ENCODE measurements at places on chromosomes 2 and 18. TPM values are rescaled to one million over a fixed set of nuclear protein-coding genes. Genes with fewer than 3 reads are reported as not detected.

GRCh38 chr18:13451213-13451540 lies 232.6 kb downstream of the LDLRAD4 start:
- no peak for DNase-seq

GRCh38 chr2:181566334-181567032 lies 90.4 kb downstream of the CERKL start:
- DNase-seq = no peak

DNA sequence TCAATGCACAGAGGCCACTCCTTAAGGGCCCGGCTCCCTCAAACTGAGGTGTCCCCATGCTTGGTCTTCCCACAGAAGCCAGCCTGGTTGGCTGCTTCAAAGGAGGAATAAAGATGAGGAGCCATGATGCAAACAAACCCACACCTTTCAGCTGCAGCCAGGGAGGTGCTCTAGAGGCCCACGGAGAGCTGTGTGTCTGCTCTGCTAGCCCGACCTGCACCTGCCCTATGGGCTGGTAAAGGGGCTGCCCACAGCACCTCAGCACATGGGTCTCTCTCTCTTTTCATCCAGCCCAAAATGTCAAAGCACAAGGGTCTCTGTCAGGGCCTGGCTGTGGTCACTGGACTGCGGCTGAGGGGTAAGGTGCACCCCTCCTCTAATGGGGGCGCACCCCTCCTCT lies 132.1 kb downstream of the MSH2 start:
- DNase-seq = no peak

DNA sequence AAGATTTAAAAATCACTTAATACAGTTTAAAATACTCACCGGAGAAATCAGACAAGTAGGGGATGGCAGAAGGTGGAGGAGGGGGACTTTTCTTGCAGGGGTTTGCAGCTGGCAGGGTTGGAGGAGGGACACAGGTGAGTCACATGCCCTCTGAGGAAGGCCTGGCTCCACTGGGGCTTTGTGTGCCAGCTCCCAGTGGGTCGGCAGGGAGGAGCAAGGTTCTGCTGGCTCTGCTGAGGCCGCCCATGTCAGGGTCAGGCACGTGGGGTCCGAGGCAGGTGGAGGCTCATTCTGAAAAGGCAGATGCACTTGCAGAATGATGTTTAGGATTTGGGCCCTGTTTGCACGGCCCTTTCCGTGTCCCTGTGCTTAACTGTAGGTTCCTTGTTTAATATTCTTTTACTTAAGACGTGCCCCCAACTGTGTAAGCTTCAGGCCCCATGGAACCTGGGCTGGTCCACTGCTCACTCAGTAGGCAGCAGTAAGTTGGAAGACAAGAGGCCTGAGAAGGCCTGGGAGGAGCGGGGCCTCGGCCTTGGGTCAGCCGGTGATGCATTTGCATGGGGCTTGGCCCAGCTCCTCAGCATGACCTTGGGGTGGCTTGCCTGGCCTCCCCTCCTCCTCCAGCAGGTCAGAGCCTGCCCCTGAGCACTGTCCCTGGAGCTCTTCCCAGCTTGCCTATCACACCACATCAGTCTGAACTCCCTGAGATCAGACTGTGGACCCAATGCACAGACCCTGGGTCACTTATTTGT lies 141.0 kb downstream of the GLI2 start:
- DNase-seq = no peak

- DNase-seq = no peak
These were observed 46.0 kb upstream of the COBLL1 start for GRCh38 chr2:164887434-164888144.

GRCh38 chr2:87996570-87996969 lies 19.8 kb downstream of the RNU2-63P start:
- no peak for DNase-seq

GRCh38 chr2:174925046-174925784 lies 80.0 kb downstream of the CHN1 start:
- no peak for DNase-seq

DNA sequence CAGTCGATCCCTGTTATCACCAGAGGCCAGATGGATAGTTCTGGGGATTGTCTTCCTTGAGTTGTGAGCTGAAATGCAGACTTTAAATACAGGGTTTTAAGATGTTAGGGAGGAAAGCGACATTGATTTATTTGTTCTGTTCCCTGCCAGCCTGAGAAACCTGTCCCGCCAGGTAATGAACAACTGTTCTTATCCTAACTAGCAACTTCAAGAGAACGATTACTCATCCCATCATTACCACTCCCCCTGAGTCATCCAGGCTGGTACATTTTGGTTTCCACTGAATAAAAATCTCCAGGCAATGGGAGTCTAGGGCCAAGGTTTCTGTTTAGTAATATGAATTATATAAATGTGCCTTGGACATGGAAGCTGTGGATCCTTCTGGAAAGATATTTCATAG lies 131.2 kb downstream of the LYPD6B start:
- DNase-seq = no peak

DNA sequence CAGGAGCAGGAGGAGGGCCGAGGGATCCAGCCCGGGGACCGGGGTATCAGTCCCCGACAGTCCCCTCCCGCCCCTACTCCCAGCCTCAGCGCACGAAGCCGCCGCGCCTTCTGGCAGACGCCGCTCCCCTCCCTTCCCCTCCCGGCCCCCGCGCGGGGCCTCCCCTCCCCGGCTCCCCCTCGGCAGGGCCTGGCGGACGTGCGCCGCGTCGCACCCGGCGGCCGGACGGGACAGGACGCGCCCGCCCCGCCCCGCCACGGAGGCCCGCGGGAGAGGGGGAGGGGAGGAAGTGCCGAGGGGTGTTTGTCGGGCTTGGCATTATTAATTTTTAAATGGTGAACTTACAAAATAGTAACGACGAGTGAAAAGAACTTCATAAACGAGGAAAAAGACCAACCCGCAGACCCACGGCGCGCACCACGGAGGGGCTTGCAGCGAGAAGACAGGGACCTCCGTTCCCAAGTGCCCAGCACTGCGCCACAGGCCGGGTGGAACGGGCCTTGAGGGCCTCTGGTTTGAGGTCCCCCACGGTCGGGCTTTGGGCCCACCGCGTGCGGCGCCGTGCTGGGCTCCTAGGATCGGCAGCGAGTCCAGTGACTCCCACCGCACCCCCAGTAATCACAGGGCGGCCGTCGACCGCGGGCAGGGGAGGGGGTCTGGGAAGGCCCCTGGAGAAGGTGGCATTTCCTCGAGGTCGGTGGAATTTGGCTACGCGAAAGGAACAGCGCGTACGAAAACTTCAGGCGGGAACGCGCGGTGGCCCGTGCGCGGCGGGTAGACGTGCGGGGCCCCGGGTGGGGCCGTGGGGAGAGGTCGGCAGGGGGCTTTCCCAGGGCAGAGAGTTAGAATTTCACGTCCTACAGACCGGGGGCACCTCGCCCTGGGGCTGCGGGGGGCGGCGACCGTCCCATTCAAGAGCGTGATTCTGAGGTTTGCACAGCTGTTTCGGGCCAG lies 954 bp upstream of the CTDSP1 start:
- DNase-seq = peak; percentile 80

- DNase-seq = no peak
These were observed 272.1 kb downstream of the SLC8A1 start for GRCh38 chr2:40179801-40180200.

DNA sequence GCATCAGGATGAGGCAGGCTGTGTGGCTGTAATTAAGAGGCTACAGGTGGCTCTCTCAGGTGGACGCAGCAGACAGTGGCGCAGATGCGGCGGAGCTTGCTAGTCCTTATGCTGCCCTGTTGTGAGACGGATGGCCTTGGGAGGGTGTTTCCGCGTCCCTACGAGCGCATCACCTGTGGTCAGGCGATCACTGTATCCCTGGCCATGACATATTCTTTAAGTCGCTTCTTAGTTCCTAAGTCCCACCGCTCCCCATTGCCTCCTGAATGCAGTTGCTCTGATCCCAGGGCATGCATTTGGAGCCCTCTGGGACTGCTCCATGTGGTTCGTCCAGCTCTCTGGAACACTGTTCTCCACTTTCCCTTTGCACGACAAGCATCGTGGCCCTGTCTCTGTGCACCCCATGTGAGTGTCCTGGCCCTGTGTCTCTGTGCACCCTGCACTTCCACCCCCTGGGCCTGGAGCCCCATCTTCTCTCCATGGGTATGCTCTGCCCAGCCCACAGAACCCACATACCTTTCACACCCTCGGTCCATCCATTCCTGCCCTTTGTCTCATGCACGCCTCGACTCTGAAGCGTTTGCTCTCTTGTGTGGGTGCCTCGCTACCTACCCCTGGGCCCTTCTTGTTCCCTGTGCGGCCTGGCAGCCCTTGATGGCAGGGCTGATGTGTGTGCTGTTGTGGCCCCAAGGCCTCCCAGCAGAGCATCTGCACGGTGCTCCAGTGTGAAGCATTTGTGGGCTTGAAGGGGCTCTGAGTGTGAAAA lies 74.4 kb downstream of the SH3RF3 start:
- no peak for DNase-seq

- DNase-seq = no peak
These were observed 3.7 kb downstream of the IL1RL2 start for GRCh38 chr2:102190430-102191107.

DNA sequence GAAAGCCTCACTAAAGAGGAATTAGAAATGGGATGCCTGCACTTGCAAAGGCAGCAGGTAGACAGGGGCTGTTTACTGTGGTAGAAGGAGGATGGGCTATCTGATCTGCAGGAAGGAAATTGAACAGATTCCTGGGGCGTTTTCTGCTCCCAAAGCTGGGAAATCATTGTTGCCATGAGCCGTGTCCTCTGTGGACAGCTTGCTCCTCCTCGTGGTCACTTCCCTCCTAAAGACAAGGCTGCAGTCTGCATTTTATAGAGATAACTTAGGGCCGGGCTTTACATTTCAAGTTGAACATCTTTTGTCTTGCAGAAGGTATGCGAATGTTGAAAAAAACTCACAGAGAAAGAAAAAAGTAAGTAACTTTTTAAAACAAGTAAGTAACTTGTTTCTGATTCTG lies 50.9 kb downstream of the DCDC2C start:
- DNase-seq = no peak

DNA sequence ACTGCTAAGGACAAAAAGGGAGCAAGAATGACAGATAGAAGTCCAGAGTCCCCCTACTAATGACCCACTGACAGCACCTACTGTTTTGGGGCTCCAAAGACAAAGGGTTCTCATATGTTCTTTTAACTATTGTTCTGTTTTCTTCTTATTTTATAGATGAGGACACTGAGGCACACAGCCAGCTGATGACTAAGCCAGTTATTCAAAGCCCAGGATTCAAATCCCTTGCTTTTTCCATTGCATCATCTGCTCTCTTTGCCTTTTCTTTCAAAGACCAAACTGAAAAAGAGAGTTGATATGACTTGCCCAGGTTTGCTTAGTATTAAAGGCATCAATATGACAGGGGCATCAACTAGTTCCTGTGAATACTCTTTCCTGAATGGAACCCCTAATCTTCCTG lies 299.8 kb downstream of the LRATD1 start:
- DNase-seq = no peak

DNA sequence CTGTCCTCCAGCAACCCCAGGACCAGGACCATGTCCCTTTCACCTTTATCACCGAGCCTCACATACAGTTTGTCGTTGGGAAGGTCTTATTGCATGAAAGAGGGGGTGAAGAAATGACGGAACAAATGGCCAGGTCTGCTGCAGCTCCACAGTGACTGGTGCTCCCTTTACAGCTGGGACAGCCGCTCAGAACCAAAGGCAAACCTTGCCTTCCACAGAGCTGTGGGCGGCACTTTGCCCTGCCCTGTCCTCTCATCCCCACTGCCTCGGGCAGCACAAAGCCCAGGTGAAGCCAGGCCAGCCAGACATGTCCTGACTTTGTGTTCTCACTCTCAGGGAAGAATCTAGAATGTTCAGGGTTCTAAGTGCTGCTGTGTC lies 961 bp downstream of the GPR55 start:
- DNase-seq = no peak

- no peak for DNase-seq
These were observed 503 bp downstream of the GTF3C3 start for GRCh38 chr2:196798980-196799379.

DNA sequence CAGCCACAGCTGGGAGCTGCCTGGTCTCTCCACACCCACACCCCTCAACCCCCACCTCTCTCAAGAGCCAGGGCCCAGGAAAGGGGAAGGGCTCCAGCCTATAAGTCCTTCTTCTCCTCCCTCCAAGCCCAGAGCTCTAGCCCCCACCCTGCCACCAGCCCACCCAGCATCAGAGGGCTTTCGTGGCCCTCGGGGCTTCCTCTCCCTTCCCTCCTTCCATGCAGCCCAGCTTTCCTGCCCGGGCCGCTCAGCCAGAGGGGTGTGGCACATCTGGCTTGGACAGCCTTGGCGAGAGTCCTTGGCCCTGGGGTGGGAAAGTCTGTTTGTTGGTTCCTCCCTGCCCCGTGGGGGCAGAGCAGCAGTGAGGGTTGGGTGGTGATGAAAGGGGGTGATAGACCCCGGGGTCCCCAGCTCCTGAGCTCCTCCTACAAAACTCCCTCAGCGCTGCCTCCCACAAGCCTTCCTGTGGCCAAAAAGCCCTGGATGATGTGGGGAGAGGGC lies 7.0 kb downstream of the TNS1 start:
- DNase-seq = no peak

- DNase-seq = no peak
These were observed 78.2 kb downstream of the INPP4A start for GRCh38 chr2:98522854-98523253.

GRCh38 chr2:168030862-168031624 lies 216.4 kb downstream of the STK39 start:
- no peak for DNase-seq

- DNase-seq = no peak
These were observed 135.0 kb downstream of the EPHA4 start for GRCh38 chr2:221437056-221437455.

DNA sequence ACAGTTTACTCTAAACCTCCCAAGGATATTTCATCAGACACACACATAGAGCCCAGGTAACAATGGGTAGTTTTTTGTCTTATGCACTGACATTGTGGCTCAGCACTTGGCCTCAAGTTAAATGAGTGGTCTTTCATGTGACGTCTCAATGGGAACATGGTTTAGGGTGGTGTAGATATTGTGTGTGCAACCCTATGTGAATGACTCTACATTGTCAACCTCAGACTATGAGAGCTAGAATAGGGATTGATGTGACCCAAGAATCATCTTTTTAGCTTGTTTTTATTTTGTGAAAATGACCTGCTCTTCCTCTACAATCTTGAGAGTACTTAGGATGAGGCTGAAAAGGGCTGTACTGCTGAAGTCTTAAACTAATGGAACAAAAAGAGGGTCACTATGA lies 86.2 kb downstream of the SCN1A start:
- DNase-seq = no peak

- DNase-seq = no peak
These were observed 16.6 kb downstream of the SMC6 start for GRCh38 chr2:17736989-17737388.

ANKRD30B gene
- not detected for total RNA-seq

TUBB8B gene
- not detected for total RNA-seq

AQP12B gene
- not detected for total RNA-seq

CXCR1 gene
- total RNA-seq = not detected

DAW1 gene
- total RNA-seq = not detected

C2orf78 gene
- total RNA-seq = not detected

NXPH2 gene
- not detected for total RNA-seq

STAT1 gene
- 44.2 TPM for total RNA-seq

MZT2A gene
- total RNA-seq = 50.5 TPM

CPO gene
- 0.66 TPM for total RNA-seq

METTL8 gene
- 22.9 TPM for total RNA-seq

RAB27B gene
- total RNA-seq = 11.8 TPM

IL36RN gene
- total RNA-seq = not detected
